Kidney (tissue), 22 donors: ENCODE measurements at places on chromosomes 2 and 18. TPM values are rescaled to one million over a fixed set of nuclear protein-coding genes. Genes with fewer than 3 reads are reported as not detected.

- no peak overlapping the region for H3K27ac ChIP-seq
- H3K4me3 ChIP-seq: no peak overlapping the region
- H3K4me1 ChIP-seq: no peaks in the 10 kb centered on the region
- DNase-seq: no peak
Observed at GRCh38 chr2:126224776-126225175, 431.2 kb upstream of the GYPC start.

- H3K27ac ChIP-seq: no peak overlapping the region
- H3K27me3 ChIP-seq: no peaks in the 10 kb centered on the region
- DNase-seq: no peak
- H3K4me3 ChIP-seq: no peak overlapping the region
- no peaks in the 10 kb centered on the region for H3K36me3 ChIP-seq
Observed at GRCh38 chr2:85719609-85720240, 25.6 kb downstream of the GNLY start.

DNA sequence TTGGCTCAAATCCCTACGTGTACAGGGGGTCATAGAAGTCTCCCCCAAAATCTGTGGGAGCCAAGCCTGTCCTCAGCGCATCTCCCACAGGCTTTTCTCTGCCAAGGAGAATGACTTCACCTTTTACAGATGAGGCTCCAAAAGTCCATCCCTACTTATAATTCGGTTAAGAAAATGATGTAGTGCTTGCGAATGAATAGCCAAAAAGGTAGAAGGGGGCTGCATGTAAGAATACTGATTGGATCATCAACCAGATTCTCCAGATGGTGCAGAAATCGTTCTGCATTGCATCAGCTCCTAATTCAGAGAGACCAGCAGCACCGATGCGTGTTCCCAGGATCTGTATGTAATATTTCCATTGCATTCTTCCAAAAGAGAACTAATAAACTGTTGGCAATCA lies 91.9 kb downstream of the EPHA4 start:
- no peaks in the 10 kb centered on the region for H3K4me1 ChIP-seq
- no peak overlapping the region for H3K27ac ChIP-seq
- H3K27me3 ChIP-seq: no peaks in the 10 kb centered on the region
- H3K4me3 ChIP-seq: no peak overlapping the region

- no peaks in the 10 kb centered on the region for H3K36me3 ChIP-seq
- no peak for DNase-seq
- H3K27me3 ChIP-seq: no peaks in the 10 kb centered on the region
- no peak overlapping the region for H3K27ac ChIP-seq
- no peak overlapping the region for H3K4me3 ChIP-seq
Observed at GRCh38 chr2:96489261-96489660, 15.9 kb downstream of the NEURL3 start.

- peaks cover 8% of the 10 kb centered on the region for H3K36me3 ChIP-seq
- no peak for DNase-seq
- no peaks in the 10 kb centered on the region for H3K27me3 ChIP-seq
Observed at GRCh38 chr2:179974761-179975160, 32.3 kb downstream of the CWC22 start.

GRCh38 chr2:156445296-156446220 lies 9.4 kb downstream of the GPD2 start:
- no peaks in the 10 kb centered on the region for H3K36me3 ChIP-seq
- H3K27me3 ChIP-seq: no peaks in the 10 kb centered on the region
- H3K4me3 ChIP-seq: no peak overlapping the region
- no peak overlapping the region for H3K27ac ChIP-seq
- no peak for DNase-seq

- H3K27ac ChIP-seq: no peak overlapping the region
- H3K4me1 ChIP-seq: no peaks in the 10 kb centered on the region
Observed at GRCh38 chr2:205073433-205074020, 528.3 kb downstream of the PARD3B start.

GRCh38 chr2:210072922-210073509 lies 70.6 kb downstream of the RPE start:
- no peaks in the 10 kb centered on the region for H3K4me1 ChIP-seq
- H3K36me3 ChIP-seq: no peaks in the 10 kb centered on the region
- no peaks in the 10 kb centered on the region for H3K27me3 ChIP-seq
- DNase-seq: no peak
- H3K4me3 ChIP-seq: no peak overlapping the region
- no peak overlapping the region for H3K27ac ChIP-seq

DNA sequence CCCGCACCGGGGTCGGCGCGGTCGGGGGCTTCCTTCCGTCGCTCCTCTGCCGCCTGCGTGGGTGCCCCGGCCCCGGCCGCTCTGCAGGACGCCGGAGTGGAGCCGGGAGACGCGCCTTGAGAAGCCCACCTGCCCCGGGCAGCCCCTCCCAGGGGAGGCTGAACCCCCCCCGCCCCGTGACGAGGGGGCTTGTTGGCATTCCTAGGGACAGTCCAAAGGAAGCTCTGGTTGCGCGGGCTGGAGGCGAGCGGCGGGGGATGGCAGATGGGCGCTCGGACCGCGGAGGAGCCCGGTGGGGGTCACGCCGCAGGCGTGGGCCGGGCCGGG lies 133.5 kb upstream of the MGAT5 start:
- no peaks in the 10 kb centered on the region for H3K36me3 ChIP-seq
- H3K4me3 ChIP-seq: peak overlapping the region; percentile 43
- H3K4me1 ChIP-seq: peaks cover 23% of the 10 kb centered on the region
- peak; percentile 55 for DNase-seq

- H3K27me3 ChIP-seq: no peaks in the 10 kb centered on the region
- no peak overlapping the region for H3K4me3 ChIP-seq
- H3K36me3 ChIP-seq: no peaks in the 10 kb centered on the region
- H3K4me1 ChIP-seq: no peaks in the 10 kb centered on the region
Observed at GRCh38 chr2:227886149-227886548, 14.7 kb downstream of the DAW1 start.

DNA sequence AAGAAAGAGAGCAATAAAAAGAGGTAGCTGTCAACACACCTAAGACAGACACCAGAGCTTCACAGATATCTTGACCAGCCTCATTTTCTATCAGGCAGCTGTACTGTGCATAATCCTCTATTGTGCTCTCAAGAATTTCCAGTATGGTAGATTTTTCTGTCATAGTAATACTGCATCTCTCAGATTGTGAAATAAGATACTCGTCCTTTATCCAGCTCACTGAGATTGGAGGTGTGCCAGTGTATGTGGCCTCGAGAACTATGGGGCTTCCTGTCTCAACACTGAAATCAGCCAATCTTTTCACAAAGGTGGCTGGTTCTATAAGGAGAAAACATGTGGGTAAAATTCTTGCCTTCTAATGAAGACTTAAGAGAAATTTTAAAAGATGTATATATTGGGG lies 88.9 kb downstream of the TTN start:
- no peaks in the 10 kb centered on the region for H3K36me3 ChIP-seq
- H3K4me1 ChIP-seq: no peaks in the 10 kb centered on the region
- H3K27me3 ChIP-seq: no peaks in the 10 kb centered on the region
- no peak overlapping the region for H3K27ac ChIP-seq
- H3K4me3 ChIP-seq: no peak overlapping the region

DNA sequence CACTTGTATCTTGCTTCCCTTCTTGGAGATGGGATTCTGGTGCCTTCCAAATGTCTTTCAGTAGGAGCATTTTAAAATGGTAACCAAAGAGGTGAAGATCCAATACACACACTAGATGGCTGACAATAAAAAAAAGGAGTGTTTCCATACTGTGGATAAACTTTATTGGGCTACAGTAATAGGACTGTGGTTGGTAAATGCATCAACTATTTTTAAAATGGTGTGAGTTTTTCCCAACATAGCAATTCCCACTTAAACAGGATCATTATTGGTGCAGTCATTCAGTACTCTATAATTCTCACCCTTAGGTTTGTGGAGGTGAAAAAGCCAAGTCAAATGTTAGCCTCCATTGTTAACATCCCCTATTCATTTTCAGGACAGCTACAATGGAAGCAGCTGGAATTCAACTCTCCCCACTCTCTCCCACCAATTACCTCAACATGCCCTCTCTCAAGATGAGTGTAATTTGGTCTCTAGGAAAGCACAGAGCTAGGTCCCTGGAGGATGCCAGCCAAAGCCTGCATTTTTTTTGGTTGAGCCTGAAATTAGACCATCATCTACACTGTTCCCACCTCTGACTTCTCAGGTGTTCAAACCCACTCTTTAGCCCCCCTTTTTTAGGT lies 273.3 kb downstream of the TCF4 start:
- H3K27ac ChIP-seq: no peak overlapping the region
- no peak overlapping the region for H3K4me3 ChIP-seq
- H3K36me3 ChIP-seq: no peaks in the 10 kb centered on the region
- DNase-seq: no peak
- no peaks in the 10 kb centered on the region for H3K27me3 ChIP-seq

GRCh38 chr18:60146220-60146960 lies 226.2 kb downstream of the MC4R start:
- DNase-seq: no peak
- no peaks in the 10 kb centered on the region for H3K36me3 ChIP-seq
- no peaks in the 10 kb centered on the region for H3K27me3 ChIP-seq
- H3K27ac ChIP-seq: no peak overlapping the region

DNA sequence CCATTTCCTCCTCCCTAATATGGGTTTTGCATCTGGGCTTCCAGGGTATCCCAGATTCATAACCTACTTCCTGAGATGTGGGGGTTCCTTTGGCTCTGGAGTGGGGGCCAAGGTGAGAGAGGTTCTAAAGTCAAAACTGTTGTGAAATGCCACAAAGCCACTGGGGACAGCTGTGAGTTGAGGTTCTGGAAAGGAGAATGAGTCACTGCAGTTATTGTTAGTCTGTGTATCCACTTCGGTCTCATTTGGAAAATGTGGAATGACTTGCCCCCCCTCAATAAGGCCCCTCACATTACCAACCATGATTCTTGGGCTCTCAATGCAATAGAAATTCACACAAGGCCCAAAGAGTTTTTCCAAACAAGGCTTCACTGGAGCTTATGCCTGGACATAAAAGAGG lies 51.1 kb upstream of the LGALSL start:
- peak overlapping the region; percentile 74 for H3K27ac ChIP-seq
- DNase-seq: no peak
- no peaks in the 10 kb centered on the region for H3K36me3 ChIP-seq

DNA sequence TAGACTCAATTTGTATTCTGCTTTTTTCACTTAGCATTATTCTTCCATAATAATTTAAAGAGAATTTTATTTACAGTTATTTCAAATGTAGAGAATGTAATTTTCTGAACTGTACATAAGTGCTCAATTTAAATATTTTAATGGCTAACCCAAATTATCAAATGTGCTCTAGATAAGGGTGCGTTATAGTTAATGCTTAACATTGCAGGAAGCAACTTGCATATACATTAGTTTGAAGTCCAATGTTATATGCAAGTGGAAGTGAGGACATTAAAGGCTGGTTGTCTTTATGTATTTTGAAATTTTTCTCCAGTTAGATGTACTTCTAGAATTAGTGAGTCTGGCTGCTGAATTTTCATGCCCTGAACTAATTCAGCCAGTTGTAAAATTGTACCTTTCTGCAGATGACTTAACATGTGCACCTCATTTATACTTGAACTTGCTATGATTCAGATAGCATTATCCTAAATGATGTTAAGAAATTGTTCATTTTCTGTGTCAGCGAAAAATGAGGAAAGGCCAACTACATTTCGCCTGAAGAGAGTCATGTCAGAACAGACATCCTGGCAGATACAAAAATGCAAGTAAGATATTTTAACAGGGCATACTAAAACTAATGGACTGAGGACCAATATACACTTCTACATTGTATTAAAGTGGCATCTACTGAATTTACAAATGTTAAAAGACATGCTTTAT lies 59.2 kb upstream of the GAREM1 start:
- no peak overlapping the region for H3K27ac ChIP-seq
- no peak for DNase-seq
- no peak overlapping the region for H3K4me3 ChIP-seq
- no peaks in the 10 kb centered on the region for H3K36me3 ChIP-seq

DNA sequence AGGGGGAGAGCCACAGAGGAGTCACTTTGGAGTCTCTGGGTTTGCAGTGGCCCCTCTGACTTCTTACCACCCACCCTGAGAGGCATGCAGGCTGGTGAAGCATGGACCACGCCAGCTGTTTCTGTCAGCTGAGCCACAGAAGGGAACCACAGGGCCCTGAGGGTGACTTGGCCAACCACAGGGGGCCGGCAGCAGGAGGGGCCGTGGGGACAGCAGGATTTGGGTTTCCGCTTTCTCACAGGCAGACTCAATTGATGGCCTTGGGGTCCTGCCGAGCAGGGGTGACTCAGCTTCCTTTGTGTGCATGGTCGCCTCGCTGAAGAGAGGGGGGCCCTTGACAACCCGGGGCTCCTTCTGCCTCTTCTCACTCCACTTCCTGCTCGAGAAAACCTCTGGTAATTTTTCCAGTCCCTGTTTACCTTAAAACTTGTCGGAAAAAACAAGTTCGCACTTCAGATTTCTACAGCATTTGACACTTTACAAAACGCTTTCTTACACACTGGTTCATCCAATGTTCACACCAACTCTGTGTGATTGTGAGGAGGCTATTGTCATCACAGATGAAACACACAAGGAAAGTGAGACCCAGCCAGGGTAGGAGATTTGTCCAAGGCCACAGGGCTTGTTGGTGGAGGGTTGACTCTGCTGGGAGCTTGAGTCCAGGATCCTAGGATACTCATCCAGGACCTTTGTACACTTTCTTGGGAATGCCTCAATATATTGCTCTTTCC lies 311.2 kb downstream of the LPIN1 start:
- no peaks in the 10 kb centered on the region for H3K27me3 ChIP-seq
- DNase-seq: peak; percentile 21
- no peak overlapping the region for H3K4me3 ChIP-seq
- no peaks in the 10 kb centered on the region for H3K36me3 ChIP-seq
- no peaks in the 10 kb centered on the region for H3K4me1 ChIP-seq

DNA sequence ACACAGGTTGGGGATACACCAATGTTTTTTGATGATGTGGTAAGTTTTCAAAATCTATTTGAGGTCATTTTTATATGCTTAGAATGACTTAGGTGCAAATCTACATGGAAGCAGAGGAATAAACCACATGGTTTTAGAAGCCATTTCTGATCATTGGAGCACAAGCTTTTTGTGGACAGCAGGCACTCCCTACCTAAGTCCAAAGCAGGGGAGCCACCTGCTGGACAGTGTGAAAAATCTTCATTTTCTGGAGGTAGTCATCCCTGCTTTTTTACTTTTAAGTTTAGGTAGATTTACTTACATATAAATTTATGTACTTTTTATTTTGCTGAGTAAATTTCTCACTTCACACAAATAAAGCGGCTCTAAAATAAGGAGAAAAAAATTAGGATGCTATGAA lies 323.2 kb downstream of the PLCL1 start:
- H3K4me3 ChIP-seq: no peak overlapping the region
- H3K36me3 ChIP-seq: peaks cover 7% of the 10 kb centered on the region
- H3K27me3 ChIP-seq: no peaks in the 10 kb centered on the region
- H3K27ac ChIP-seq: no peak overlapping the region

RND3 gene
- 26.1 TPM for total RNA-seq

MOGAT1 gene
- not detected for total RNA-seq

ARHGEF33 gene
- 2.3 TPM for total RNA-seq

CRYBA2 gene
- total RNA-seq: not detected

SIX3 gene
- total RNA-seq: 0.16 TPM

EHD3 gene
- total RNA-seq: 9.5 TPM

BMP10 gene
- total RNA-seq: not detected

CROCC2 gene
- 0.13 TPM for total RNA-seq

TUBA3E gene
- not detected for total RNA-seq

CD207 gene
- total RNA-seq: 0.66 TPM

SERPINB11 gene
- not detected for total RNA-seq

ABCG8 gene
- total RNA-seq: 0.13 TPM

BOD1L2 gene
- not detected for total RNA-seq

REV1 gene
- 41.3 TPM for total RNA-seq

PTPRM gene
- 98.9 TPM for total RNA-seq
